A549 treated with GW870086 at 1 μM for 4 hours (cell line): ENCODE measurements at places on chromosomes 2 and 18. TPM values are rescaled to one million over a fixed set of nuclear protein-coding genes. Genes with fewer than 3 reads are reported as not detected.

Gene LAMA3
- total RNA-seq: 33.0 to 51.4 TPM (median 48.7 TPM) in 5 replicates

Gene ZNF396
- 0.61 to 1.00 TPM (median 0.75 TPM) in 5 replicates for total RNA-seq

Gene SKA1
- total RNA-seq: 11.6 to 13.3 TPM (median 12.0 TPM) in 5 replicates

Gene G6PC2
- total RNA-seq: not detected in 5 replicates

Gene SCLY
- total RNA-seq: 16.3 to 23.2 TPM (median 21.6 TPM) in 5 replicates

Gene AQP12A
- not detected in 5 replicates for total RNA-seq

Gene POTEE
- total RNA-seq: 0.05 to 0.07 TPM (median 0.05 TPM) in 4 of 5 replicates, not detected in the other

Gene TMEM169
- 0.31 to 0.64 TPM (median 0.42 TPM) in 5 replicates for total RNA-seq

Gene ANKRD36B
- 3.9 to 7.0 TPM (median 4.2 TPM) in 5 replicates for total RNA-seq

Gene CDK5R2
- 3.2 to 6.1 TPM (median 5.3 TPM) in 5 replicates for total RNA-seq

Gene CNDP1
- not detected in 5 replicates for total RNA-seq

Gene FOXI3
- total RNA-seq: 0.06 TPM in 1 of 5 replicates, not detected in the others

Gene AQP12B
- total RNA-seq: not detected in 5 replicates

Gene ASB18
- 0.03 TPM in 1 of 5 replicates, not detected in the others for total RNA-seq

Gene CCDC142
- 11.7 to 14.4 TPM (median 13.1 TPM) in 5 replicates for total RNA-seq

Gene LOXHD1
- total RNA-seq: not detected in 5 replicates

Gene TACR1
- total RNA-seq: 0.06 to 0.23 TPM (median 0.07 TPM) in 3 of 5 replicates, not detected in the others

Gene KCNE4
- 0.24 to 0.69 TPM (median 0.57 TPM) in 5 replicates for total RNA-seq

Gene GCKR
- total RNA-seq: 0.08 to 0.80 TPM (median 0.43 TPM) in 4 of 5 replicates, not detected in the other

Gene TCF23
- total RNA-seq: not detected in 5 replicates

Gene MOCOS
- total RNA-seq: 2.8 to 4.6 TPM (median 4.4 TPM) in 5 replicates

Gene PPP1R1C
- 0.83 to 2.6 TPM (median 1.8 TPM) in 5 replicates for total RNA-seq

Gene C1GALT1C1L
- 1.8 to 3.0 TPM (median 2.6 TPM) in 5 replicates for total RNA-seq

Gene SOS1
- total RNA-seq: 11.7 to 17.3 TPM (median 15.6 TPM) in 5 replicates

Gene RTP5
- not detected in 5 replicates for total RNA-seq

Gene MARCO
- total RNA-seq: 0.07 to 0.36 TPM (median 0.09 TPM) in 3 of 5 replicates, not detected in the others

Gene GCG
- total RNA-seq: not detected in 5 replicates

Gene EPG5
- total RNA-seq: 3.1 to 4.0 TPM (median 3.6 TPM) in 5 replicates

Gene BCL11A
- total RNA-seq: 0.10 to 0.36 TPM in 2 of 5 replicates, not detected in the others

Gene UGT1A10
- 0.07 to 0.49 TPM (median 0.11 TPM) in 4 of 5 replicates, not detected in the other for total RNA-seq

Gene SATB2
- total RNA-seq: 2.9 to 3.6 TPM (median 3.0 TPM) in 5 replicates

Gene HNMT
- 0.36 to 1.3 TPM (median 0.96 TPM) in 5 replicates for total RNA-seq

Gene IGFBP5
- total RNA-seq: 0.11 to 0.32 TPM (median 0.13 TPM) in 5 replicates

Gene CSRNP3
- total RNA-seq: not detected in 5 replicates

Gene VAMP5
- 0.28 to 0.31 TPM in 2 of 5 replicates, not detected in the others for total RNA-seq
